HT1080 (cell line): ENCODE measurements at places on chromosomes 6 and 20. TPM values are rescaled to one million over a fixed set of nuclear protein-coding genes. Genes with fewer than 3 reads are reported as not detected.

GRCh38 chr20:34023937-34024722 is 30.4 kb downstream of the RALY start:
- DNase-seq, result no peak

- no peak for DNase-seq
These were observed 100.5 kb downstream of the TFAP2A start for GRCh38 chr6:10314163-10314955.

BCAS1 gene
- 0.06 and 0.07 TPM in 2 replicates for total RNA-seq

GRCh38 chr20:15913391-15914025 is 659.7 kb downstream of the KIF16B start:
- no peak for DNase-seq

CLVS2 gene
- not detected in 2 replicates for total RNA-seq

GRCh38 chr20:20255099-20255498 is 112.8 kb upstream of the INSM1 start:
- no peak for DNase-seq

GRCh38 chr20:54340667-54341081 is 132.8 kb downstream of the PFDN4 start:
- DNase-seq, result peak; percentile 74

- no peak for DNase-seq
These were observed 43.1 kb downstream of the SLX4IP start for GRCh38 chr20:10478205-10478604.
